ENCODE measurements at places on chromosomes 4 and X.
A peak's percentile ranks its signal among the peaks of the same experiment; 100 is the strongest.

DNA sequence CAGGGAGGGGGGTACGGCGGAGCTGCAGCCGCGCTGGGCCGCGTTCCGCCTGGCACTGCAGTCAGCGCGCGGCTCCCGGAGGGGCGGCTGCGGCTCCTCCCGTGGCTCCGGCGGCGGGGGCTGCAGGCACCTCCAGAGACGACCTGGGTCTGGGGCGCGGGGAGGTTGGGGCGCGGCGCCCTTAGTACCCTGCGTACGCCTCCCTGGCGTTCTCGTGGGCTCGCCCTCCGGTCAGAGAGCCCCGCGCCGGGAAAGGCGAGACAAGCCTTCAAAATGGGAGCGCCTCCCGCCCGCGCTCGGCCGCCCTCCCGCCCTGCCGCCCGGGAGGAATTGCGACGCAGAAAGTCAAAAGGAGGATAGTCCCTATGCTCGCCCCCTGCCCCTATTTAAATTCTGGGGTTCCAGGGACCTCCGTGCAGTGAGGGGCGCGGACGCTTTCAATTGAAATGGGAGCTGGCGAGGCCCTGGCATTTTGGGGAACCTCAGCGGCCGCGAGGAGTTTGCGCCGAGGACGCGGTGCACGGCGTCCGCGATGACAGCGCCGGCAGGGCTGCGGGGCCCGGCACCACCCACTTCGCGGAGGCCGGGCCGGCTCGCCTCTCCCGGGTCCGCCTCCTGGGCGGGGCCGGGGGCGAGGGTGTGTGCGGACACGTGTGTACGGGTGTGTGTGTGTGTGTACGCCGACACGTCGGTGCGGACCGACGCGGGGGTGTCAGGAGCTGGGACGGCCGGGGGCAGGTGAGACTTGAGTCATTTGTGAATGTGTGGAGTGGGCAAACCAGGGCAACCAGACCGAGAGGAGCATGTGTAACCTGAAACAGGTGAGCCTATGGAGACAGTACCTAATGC is 544 bp downstream of the HERC3 start:
- peak; percentile 89 for DNase-seq

DNA sequence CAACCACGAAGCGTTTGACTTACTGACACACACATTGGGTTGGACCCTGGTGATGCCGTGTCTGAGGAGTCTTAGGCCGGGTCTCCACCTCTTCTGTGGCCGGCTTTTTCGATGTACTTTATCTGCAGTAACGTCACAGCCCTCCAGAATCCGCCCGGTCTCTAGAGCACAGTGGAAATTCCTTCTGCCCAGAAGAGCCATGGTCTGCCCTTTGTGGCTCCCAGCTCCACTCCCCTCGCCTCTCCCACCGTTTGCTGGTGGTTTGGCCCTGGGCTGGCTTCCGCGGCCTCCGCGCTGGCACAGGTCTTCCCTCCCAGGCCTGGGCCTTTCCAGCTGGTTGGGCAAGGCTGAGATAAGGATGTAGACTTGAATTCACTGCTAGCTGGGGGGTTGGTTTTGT is 4.3 kb downstream of the MAEA start:
- DNase-seq: no peak

DNA sequence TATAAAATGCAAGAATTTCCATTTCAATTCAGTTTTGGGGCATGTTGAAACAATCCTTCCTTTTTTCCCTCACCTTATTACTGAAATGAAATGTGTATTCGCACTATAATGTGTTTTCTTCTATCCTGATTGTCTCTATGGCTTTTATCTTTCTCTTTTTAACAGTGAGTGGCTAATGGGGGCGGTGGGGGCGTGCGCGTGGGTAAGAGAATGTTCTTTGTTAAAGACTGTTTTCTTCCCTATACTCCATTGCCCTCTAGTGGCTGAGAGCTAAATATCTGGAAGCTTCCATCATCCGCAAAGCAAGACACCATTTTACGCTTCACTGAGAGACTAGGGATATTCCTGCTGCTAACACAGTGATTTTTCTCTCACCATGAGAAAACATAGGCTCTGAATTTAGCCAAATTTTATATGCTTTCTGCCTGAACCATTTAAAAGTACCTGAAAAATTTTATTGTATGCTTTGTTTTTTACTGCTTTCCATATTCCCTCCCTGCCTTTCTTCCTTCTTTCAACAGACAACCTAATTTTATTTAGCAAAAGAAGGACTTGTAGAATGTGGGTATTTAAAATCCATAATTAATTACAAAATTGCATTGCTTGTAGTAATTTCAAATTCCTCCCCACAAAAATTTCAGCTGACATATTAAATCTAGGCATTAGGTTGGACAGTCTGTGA is 194.0 kb downstream of the GASK1B start:
- peak; percentile 4 for DNase-seq

DNA sequence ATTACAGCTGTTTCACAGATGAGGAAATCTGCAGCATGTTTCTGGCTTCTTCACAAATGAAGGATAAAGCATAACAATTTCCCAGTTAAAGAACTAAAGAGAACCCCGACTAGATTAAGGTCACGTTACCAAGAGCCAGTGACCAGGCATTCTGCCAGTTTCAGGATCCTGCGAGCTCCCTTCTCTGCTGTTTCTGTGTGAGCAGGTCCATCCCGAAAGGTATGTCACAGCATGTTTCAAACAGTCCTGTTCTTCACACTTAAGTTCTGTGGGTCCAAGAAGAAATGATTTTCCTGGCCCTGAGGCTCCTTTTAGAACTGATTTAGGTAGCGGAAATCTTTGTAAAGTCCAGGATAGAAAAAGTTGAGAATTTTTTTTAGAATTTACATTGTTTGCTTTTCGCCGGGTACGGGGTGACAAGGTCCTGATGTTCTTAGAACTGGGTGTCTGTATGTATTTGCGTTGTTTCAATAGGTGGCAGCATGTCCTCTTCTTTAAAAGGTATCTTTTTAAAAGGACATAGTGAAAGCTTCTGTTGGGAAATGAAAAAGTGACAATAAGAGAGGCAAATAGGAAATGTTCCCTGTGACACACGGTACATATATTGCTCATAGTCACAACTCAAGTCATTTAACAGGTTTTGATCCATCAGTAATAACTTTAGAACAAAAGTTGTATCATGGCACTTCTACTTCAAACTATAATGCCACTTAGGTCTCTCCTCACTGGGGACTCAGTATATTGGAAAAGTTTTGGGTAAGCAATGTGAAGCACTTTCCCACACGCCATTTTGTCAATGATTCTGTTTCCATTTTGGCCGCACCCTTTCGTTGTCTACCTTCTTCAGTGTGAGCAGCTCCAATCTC is 18.4 kb downstream of the IL21 start:
- peak; percentile 17 for DNase-seq

DNA sequence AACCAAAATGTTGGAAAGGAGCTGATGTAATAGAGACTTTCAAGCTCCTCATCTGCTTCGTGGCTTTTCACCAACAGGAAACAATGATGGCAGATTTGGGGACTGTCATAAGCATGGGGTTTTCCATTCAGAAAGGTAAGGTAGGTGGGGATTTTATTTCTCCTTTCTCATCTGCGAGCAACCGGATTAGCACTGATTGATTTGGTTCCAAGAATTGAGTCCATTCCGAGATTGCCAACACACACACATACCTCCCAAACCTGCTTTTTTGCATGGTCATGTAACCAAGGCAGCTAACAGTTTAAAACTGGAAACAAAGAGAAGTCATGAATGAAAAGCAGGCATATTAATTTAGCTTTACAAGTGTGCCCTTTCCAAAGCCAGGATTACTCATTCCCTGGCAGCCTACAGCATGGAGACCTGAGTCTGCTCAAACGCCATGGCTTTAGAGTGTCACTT is 63.0 kb upstream of the LNX1 start:
- DNase-seq: no peak

DNA sequence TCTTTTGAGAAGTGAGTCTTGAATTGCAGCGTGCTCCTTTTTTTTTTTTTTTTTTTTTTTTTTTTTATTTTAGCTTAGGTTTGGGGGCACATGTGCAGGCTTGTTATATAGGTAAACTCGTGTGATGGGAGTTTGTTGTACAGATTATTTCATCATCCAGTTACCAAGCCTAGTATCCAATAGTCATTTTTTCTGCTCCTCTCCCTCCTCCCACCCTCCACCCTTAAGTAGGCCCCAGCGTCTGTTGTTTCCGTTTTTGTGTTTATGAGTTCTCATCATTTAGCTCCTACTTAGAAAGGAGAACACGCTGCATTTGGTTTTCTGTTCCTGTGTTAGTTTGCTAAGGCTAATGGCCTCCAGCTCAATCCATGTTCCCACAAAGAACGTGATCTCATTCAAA is 81.3 kb upstream of the TSPAN5 start:
- DNase-seq: no peak

GRCh38 chrX:49879656-49880277 is 483 bp downstream of the USP27X start:
- no peak for DNase-seq

GRCh38 chrX:150610446-150610845 is 42.0 kb downstream of the MTM1 start:
- no peak for DNase-seq

DNA sequence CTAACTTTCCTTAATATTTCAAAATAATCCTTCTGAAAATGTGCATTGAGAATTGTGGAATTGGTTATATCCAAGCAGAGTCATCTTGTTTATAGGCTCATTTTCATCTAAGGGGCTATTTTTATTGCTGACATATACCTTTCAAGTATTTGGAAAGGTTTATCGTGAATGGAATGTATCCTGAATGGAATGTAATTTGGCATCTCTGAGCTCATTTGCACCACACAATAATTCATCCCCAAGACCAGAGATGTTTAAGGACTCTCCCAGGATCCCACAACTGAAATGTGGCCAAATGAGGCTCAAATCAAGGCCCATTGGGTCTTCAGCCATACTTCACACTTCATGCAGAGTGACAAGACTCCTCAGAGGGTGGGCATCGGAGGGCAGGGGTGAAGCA is 7.5 kb upstream of the SETD7 start:
- no peak for DNase-seq

DNA sequence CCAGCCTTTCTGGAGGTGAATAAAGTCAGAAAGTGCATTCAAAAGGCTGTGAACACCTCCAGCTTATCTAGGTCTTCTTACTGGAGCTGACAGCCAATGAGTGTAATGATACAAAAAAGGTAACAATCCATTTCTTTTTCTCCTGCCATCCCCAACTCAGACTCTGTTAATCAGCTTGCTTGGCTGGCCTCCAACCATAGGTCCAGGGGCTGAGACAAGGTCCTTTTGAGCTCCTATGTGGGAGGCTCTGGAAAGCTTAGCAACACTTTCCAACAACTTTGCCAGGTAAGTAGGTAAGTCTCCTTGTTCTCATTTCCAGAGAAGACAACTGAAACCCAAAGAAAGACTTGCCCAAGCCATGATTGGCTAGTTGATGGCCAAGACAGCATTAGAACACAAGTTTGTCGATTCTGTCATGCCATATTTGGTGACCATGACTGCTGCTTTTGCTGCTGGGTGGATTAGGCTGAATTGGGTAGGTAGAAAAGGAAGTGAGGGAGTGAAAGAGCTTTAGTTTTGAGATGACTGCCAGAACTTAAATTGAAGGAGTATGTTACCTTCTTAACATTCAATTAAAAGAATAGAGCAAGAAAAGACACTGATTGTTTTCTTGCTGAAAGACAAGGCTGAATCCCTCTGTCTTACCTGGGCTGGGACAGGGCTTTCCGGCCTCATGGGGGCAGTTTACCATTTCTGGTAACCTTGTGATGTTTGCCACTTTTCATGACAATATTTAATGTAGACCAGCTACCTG is 22.8 kb downstream of the VSIG4 start:
- DNase-seq: no peak

GRCh38 chr4:7199771-7200441 is 7.6 kb downstream of the SORCS2 start:
- no peak for DNase-seq

DNA sequence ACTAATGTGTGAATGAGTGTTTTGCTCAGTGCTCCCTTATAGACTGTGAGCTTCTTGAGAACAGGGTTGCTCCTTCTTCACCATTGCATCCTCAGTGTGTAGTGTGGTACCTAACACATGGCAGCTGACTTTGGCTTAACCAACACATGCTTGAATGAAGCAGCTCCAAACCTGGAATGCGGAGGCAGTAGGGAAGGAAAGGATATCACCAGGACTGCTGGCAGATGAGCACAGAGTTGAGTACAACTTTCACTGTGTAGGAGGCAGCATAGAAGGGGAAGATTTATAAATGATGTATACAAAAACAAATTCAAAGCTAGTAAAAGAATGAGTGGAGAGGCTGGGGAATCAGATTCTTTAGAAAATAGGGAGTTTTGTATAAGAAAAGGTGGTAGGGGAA is 174.3 kb downstream of the SLIT2 start:
- no peak for DNase-seq

DNA sequence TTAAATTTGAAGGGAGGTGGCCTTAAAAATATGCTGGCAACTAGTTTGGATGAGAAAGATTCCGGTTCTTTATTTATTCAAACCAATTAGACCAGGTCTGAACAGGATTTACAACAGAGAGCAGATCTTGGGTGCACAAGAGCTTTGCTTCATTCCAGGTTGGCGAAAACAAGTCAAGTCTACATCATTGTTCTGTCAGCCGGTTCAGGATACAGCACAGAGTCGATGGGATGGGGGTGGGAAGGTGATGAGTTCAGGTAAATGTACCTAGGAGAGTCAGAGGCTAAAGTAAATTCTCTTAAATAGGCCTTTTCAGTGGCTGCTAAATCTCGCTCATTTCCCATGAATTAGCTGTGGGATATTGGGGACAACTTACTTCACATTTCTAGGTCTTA is 882 bp upstream of the STIM2 start:
- no peak for DNase-seq

- DNase-seq: no peak
Observed at GRCh38 chrX:57172544-57172943, 35.3 kb upstream of the SPIN2A start.
